Motor neuron (in vitro differentiated cells): ENCODE measurements at places on chromosomes 6 and 20. TPM values are rescaled to one million over a fixed set of nuclear protein-coding genes. Genes with fewer than 3 reads are reported as not detected.

DNA sequence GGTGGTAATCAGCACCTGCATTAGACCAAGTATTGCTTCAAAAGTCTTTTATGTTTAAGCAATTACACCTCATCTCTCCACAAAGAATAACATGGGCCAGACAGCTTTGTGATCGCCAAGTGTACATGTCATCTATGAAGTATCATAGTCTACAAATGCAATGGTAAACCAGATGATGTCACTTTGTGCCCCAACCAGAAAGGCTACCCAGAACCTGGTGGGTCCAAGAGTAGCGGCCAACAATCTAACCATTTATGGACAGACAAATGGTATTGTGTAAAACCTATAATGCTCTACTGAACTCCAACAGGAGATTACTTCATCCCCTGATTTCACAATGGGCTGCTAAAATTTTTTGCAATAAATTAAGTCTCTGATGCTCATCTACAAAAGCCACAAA lies 295.9 kb downstream of the GMDS start:
- no peak for ATAC-seq

- no peak for ATAC-seq
These were observed 65.8 kb downstream of the SYTL3 start for GRCh38 chr6:158715330-158716311.

Gene MACROD2
- total RNA-seq = 10.4 and 12.8 TPM in 2 replicates

- peak; percentile 97 for ATAC-seq
These were observed at the start of gene FLRT3 for GRCh38 chr20:14337400-14338171. FLRT3 (minus strand) TSS chr20:14337612; CDS start chr20:14327506, 10,106 bp downstream.

- no peak for ATAC-seq
These were observed 283.7 kb downstream of the DHX35 start for GRCh38 chr20:39245685-39246311.

DNA sequence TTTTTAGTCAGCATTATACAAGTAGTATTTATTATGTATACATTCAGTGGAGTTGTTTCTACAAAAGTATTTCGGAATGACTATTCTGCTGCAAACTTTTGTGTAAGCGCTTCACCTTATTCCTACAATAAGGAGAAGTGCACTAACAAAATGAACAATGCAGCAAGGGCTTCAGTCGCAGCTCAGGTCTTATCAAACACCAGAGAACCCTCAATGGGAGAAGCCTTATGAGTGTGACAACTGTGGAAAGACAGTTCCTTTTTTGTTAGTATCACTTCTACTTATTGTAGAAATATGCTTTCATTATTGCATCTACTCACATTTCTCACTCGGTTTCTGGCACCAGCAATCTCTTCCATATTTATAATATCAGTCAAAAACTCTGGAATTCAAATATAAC lies 18.8 kb downstream of the ZKSCAN3 start:
- ATAC-seq = no peak

Gene NR2E1
- total RNA-seq = 0.27 and 0.46 TPM in 2 replicates
